Tibial artery (tissue), 4 donors: ENCODE measurements at places on chromosomes 11 and 22.

DNA sequence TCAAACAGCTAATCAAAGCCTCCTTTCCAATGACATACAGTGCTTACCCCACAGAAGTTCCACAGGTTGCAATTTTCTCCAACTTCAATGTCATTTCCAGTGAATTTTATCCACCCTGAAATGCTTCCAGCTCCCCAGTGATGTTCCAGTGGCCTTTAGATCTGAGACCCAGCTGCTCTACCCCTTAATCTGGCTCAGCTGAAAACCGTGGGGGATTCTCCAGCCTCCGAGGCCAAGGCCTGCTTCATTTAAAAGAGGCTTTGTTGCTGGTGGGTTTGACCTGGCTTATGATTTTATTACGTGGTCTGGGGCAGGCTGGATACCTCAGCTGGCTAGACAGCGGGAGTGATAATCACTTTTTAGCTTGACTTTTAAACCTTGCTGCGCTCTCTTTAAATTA is 10.9 kb downstream of the HEPHL1 start:
- no peak for DNase-seq

DNA sequence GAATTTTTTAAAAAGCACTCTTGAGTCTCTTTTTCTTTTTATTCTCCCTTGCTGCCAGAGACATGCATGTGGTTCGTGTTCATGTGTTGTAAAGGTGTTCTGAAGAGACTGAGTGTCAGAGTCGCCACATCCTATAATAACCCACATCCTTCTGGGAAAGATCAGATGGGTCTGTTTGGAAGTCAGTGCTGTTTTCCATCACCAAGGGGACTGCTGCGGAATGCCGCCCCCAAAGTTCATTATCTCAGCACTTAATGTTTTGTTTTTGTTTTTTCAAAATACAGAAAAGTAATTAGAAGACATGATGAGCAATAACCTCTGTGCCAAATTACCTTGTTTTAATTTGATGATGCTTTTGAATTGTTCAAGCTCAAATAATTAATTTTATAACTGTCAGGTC is 56.9 kb upstream of the EIF3M start:
- DNase-seq = no peak

GRCh38 chr11:127939000-127939399 is 648.4 kb downstream of the ETS1 start:
- DNase-seq = no peak

DNA sequence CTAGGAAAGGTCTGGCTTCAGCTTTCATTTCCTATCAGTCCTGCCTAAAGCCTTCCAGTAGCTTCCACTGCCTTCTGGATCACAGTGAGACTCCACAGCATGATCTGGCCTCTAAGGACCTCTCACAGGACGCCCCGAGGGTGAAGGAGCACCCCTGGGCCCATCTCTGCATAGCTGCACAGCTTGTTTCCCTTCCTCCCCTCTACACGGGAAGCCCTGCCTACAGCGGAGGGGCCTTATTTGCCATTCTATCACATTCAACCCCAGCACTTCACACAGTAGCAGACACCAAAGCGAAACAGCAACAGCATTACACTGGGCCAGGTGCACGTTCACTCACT is 162.3 kb upstream of the GRK3 start:
- no peak for DNase-seq

DNA sequence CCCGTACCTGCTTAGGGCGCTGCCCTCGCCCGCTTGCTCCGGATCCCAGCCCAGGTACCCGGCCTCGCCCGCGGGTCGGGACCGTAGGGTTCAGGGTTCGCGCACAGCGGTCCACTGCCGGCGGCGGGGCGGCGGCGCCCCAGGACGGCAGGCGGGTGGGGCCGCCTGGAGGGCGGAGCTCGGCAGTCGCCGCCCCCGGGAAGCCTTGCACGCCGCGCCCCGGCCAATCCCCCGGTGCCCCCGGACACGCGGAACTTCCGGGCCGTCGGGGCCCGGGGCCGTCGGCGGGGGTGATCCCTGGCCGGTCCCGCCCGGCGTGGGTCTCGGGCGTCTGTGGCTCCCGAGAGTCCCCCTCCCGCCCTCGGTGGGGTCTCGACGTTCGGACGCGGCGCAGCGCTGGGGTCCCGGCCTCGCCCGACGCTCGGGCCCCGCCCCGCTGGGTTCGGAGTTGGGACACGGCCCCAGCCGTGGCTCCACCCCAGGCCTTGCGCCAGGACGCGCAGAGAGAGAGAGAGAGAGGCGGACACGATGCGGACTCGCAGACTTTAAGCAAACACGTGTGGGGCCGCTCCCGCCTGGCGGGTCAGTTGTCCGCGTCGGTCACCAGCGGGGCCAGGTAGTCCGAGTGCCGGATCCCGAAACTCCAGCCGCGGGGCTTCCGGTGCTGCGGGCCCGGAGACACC is at the start of gene TYMP:
TSS of gene TYMP (minus strand) at position 116 of the 683 bp plus-strand sequence. CDS start 303 bp downstream, outside the sequence.
- DNase-seq = peak; percentile 85

DNA sequence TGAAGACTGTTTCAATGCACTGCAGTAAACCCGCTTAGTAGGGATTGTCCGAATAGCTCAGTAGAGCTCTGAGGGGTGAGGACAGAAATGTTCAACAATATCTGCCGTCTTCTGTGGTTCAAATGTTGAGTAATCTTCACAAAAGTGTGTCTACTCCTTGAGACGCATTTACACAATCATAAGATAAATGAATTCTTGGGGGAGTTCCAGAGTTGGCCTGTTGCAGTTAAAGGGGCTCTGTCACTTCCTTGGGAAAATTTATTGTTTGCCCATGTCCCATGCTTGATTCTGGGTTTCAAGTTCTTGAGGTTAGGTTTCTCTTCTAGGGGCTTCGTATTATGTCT is 614 bp downstream of the ANO3 start:
- no peak for DNase-seq

- DNase-seq = peak; percentile 74
Observed at GRCh38 chr22:38177926-38178604, 3.6 kb downstream of the PLA2G6 start.

- no peak for DNase-seq
Observed at GRCh38 chr11:1283091-1283511, 26.3 kb downstream of the TOLLIP start.

DNA sequence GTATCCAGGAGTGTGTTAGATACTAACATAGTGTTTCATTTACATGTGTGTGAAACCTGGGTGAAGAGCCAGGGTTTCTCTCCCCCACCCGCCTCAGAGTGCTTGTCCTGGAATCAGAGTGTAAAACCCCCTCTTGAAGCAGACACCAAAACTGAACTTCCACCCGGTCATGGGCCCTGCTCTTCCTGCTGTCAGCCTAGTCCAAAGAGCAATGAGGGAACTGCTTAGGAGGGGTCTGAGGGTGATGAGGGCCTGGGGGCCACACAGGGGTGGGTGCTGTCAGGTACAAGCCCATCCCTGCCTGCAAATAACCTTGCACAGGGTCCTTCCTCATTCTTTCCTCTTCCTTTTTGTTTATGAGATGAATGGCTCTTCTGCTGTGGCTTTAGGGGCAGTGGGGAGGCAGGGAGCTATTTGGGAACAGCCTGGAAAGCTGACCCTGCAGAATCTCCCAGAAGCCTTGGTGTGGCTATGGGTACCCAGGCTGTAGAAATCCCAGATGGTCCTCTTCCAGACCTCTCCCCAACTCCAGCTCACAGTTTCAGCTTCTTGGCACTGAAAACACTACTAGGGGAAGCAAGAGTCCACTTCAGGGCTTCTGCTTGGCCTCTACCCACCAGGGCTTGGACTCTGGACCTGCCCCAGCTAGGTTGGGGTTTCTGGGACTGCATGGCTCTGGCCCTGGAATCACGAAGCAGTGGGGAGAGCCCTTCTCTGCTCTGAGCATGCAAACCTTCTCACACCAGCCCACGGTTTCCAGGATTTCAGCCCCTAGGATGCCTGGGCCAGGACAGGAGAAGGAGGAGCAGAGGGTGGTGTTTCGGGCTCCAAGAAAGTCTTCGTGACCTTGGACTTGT is 8.5 kb downstream of the BATF2 start:
- no peak for DNase-seq

- DNase-seq = no peak
Observed at GRCh38 chr11:93613231-93613831, 48.2 kb upstream of the CEP295 start.

GRCh38 chr22:17201285-17201945 is 17.8 kb downstream of the ADA2 start:
- DNase-seq = no peak

DNA sequence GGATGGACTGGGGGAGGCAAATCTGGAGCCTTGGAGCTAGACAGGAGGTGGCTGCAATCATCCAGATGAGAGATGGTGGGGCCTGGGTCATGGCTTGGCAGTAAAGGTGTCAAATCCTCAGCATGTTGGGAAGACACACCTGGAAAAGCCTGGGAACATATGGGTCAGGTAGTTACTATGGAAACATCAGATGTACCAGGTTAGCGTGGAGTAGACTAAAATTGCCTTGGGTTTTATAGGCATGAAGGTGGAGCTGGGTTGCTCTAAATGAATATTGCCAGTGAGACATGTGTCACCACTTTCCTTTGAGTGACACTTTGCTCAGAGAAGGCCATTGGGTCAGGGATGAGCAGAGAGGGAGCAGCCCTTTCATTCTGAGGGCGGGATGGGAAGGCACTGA is 473.7 kb downstream of the TBC1D22A start:
- no peak for DNase-seq

- DNase-seq = peak; percentile 89
Observed at GRCh38 chr11:111735262-111736116, 30.7 kb downstream of the PPP2R1B start.

DNA sequence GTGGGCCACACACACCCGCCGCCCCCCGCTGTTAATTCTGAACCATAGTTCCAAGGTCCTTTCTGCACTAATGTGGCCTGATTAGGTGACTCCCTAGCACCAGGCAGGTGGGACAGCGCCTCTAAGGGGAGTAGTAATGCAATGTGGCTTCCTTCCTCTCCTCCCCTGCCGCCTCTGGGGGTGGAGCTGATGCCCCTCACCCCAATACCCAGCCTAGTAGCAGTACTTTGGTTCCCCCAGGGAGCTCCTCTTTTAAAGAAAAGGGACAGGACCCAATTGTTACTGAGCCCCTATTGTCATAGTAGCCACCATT is 14.4 kb downstream of the RTN4RL2 start:
- no peak for DNase-seq

GRCh38 chr11:65574811-65575567 is 864 bp upstream of the EHBP1L1 start:
- no peak for DNase-seq

- peak; percentile 50 for DNase-seq
Observed at GRCh38 chr11:2211113-2211971, 39.7 kb upstream of the TH start.

DNA sequence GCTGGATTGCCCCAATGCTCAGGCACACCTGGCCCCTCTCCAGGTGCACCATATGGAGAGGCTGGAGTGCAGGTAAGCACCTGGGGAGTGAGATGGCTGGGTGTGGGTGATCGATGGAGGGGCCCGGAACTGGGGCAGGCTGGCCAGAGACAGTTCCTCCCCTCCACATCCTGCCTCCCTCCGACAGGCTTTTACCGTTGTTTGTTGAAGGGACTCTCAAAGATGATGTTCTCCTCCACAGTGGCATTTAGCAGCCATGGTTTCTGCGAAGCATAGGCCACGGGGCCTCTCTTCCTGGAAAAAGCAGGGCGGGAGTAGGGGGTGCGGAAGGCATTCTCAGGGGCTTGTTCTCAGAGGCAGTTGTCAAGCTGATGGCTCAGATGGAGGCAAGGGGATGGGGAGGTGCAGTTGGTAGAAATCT is 25.9 kb upstream of the KCNJ11 start:
- DNase-seq = no peak

DNA sequence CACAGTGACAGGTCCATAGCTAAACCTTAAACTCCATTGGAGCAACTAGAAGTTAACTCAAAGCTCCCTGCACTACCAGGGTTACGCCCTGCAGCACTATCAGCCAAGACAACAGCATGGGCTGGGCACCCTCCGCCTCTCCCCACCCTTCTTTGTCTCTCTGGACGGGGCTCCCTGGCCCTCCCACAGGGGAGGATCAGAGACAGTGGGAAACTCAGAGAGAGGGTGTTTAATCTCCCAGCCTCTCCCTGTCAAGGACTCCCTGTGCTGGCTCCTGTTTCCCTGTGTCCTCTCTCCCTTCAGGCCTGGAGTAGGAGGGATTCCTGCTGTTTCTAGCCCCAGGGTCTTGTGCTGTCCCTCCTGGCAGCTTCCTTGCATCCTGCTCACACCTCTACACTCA is 56.9 kb upstream of the CSNK2A3 start:
- DNase-seq = no peak

DNA sequence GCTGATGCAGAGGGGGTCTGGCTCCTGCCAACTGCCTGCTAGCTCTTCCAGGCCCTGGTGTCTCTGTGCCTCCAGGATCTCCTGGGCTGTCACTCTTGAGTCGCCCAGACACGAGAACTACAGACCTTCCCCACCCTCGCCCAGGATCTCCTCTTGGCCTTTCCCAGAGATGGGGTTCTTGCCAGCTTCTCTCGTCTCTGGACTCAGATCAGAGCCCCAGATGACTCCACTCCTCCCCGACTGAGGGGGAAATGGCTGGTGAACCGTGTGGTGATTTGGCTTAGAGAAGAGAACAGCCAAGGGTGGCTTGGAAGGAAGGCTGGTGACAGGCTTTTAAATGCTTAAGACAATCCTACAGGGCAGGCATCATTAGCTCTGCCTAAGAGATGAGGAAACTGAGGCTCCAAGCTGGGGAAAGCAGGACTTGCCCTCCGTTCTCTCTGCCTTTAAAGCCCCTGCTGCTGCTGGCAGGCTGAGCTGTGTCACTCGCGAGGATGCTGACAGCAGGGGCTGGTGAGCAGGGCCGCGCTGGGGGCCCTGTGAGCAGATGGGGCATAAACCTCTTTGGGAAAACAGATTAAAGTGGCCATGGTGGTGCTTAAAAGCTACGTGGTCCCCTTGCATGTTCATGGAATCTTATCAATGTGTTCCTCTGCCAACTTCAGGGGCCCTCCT is 90.3 kb upstream of the THY1 start:
- no peak for DNase-seq
